ENCODE measurements at places on chromosomes 6 and 20.

DNA sequence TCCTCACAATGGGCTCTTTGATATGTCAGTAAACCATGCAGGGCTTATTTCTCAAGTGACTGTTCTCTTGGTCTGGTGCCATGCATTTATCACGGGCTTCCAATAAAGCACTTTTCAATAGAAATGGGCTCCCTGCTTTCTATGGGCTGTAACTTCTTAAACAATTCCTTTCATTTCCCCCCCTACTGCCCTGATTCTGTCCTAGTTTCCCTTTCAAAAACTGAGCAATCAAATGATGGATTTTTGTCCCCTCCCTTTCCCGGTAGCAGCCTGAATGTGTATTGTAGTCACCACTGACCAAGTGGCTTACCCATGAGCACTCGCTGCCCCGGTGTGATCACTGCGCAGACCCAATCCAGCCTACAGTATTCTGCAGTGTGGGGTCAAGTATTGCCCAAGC is 13.9 kb downstream of the RPS10 start:
- DNase-seq: no peak

GRCh38 chr6:7341989-7342742 is 29.2 kb upstream of the SSR1 start:
- no peak for DNase-seq

DNA sequence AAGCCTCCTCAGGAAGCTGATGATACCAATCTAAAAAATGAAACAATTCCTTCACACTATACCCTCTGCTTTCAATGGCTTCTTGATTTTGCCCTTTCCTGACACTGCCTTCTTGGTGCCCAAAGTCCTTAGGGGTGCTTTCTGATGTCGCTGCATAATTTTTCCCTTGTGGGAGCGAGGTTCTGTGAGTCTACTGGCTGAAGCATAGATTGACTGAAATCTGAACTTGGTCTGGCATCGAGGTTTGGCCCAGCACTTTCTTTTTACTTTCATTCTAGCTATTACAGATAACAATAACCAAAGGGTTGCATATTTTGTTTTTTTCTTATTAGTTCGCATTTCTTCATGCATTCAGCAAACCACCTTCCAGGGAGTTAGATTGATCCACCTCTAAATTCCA is 65.8 kb downstream of the E2F3 start:
- no peak for DNase-seq

- no peak for DNase-seq
Measured at GRCh38 chr6:32790306-32790705, 26.5 kb downstream of the HLA-DOB start.

- DNase-seq: no peak
Measured at GRCh38 chr6:112005013-112005371, 48.9 kb upstream of the CCN6 start.

GRCh38 chr6:98769546-98769945 is 64.8 kb upstream of the POU3F2 start:
- DNase-seq: peak; percentile 6

DNA sequence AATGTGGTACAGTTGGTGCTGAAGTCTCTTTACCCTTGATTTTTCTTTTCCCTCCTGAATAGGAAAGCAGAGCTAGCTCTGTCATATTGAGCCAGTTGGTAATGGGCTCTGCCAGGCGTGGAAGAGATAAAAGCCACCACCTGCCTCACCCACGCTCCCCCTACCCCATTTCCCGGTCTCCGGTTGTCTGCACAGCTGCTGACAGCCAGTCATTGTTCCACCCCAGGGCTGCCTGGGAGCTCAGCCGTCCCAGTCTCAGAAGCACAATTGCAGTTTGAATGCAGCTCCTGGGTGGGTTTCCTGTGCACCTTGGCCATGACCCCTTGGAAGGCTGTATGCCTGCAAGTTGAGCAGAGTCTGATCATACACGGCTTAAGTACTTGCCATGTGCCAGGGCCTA is 675.2 kb upstream of the FLRT3 start:
- DNase-seq: no peak

DNA sequence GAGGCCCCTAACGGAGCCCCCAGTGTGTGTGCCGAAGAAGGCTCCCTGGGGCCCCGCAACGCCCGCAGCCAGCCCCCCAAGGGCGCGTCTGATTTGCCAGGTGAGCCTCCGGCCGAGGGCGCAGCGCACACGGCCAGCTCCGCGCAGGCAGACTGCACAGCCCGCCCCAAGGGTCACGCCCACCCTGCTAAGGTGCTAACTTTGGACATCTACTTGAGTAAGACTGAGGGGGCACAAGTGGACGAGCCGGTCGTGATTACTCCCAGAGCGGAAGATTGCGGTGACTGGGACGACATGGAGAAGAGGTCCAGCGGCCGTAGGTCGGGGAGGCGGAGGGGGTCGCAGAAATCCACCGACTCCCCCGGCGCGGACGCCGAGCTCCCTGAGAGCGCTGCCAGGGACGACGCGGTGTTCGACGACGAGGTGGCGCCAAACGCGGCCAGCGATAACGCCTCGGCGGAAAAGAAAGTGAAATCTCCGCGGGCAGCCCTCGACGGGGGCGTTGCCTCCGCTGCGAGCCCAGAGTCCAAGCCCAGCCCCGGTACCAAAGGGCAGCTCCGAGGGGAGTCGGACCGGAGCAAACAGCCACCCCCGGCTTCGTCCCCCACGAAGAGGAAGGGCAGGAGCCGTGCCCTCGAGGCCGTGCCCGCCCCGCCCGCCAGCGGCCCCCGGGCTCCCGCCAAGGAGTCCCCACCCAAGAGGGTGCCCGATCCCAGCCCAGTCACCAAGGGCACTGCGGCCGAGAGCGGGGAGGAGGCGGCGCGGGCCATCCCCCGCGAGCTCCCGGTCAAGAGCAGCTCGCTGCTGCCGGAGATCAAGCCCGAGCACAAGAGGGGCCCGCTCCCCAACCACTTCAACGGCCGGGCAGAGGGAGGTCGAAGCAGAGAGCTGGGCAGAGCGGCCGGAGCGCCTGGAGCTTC is 117.0 kb downstream of the RTN4IP1 start:
- peak; percentile 76 for DNase-seq

DNA sequence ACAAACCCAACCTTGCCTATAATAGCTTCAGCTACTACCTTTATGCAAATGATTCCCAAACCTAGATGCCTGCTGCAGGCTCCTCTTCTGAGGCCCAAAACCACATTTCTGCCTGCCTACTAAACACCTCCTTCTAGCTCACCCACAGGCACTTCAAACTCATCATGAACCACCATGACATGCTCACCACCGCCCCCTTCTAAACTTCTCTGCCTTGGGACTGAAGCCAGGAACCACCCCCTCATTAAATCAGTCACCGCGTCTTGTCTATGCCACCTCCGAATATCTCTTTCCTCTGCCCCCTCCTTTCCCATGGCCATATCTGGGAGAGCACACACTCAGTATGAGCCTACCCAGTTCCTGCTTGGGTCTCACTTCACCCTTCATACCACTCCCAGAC is 101.2 kb downstream of the SNAP25 start:
- no peak for DNase-seq

DNA sequence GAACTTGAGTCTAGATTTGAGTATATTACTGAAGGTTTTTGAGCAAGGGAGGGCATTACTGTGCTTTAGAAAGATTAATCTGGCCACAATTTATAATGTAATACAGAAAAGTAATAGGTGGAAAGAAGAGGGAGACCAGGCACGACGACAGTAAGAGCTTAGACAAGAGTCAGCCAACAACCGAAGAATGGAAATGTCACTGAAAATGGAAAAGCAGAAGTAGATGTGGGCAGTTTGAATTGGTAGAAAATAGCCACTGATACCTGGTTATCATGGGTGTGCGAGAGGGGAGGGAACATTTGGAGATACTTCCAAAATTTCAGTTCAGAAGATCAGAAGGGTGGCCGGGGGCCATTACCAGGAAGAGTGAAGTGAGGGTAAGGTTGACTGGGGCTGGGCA is 339.1 kb downstream of the UTRN start:
- DNase-seq: no peak

- no peak for DNase-seq
Measured at GRCh38 chr6:110042670-110043296, 64.7 kb downstream of the GPR6 start.

GRCh38 chr20:24785141-24786110 is 163.6 kb upstream of the CST7 start:
- no peak for DNase-seq

- DNase-seq: no peak
Measured at GRCh38 chr20:49179368-49180277, 8.5 kb downstream of the STAU1 start.

- no peak for DNase-seq
Measured at GRCh38 chr6:44188819-44189218, 27.9 kb upstream of the MYMX start.

GRCh38 chr20:44398335-44398734 is 42.8 kb downstream of the HNF4A start:
- DNase-seq: no peak

- DNase-seq: no peak
Measured at GRCh38 chr6:5559651-5560050, 298.3 kb downstream of the FARS2 start.

All from stimulated activated CD4-positive, alpha-beta T cell treated with anti-CD3 and anti-CD28 coated beads, Interleukin-4, amount 100 ng/mL, for 24 hours (primary cell).